ENCODE measurements at places on chromosomes 16 and 17.

DNA sequence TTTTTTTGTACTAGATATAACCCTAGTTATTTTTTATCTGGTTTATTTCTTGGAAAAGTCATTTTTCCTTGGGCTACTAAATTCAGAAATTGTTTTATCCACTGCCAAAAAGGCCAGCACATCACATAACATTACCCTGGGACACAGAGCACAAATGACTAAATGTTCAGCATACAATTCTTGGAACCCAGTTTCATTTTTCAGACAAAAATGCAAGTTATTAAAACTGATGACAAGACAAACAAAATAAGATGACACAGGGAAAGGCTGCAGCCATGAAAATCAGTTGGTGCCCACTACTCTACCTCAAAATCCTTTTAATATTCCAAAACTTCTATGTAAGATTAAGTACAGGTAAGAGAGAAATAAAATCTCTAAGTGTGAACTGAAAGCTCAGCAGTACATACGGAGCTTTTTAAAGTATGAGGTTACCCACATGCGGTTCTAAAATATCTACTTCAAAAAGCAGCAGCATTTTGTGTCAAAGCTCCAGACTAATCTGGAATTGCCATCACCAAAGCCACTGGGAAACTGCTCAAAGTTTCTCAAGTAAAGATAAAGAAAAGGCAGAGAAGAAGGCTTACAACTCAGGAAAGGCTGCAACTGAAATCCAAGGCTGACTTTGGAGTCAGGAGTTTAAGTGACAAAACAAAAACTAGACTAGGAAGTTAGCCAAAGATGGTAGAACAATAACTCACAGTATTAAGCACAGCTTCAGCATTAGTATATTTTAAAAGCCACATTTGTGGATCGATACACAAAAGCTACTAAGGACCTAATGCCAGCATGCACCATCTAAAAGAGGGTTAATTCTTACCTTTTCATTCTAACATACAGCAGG, 41.4 kb downstream of the AP1G1 start:
- DNase-seq, result no peak

- DNase-seq, result peak; percentile 97
Observed at GRCh38 chr17:80773243-80773991, 218.2 kb upstream of the CHMP6 start.

GRCh38 chr17:45430006-45430737, 2.5 kb downstream of the ARHGAP27 start:
- DNase-seq, result no peak

DNA sequence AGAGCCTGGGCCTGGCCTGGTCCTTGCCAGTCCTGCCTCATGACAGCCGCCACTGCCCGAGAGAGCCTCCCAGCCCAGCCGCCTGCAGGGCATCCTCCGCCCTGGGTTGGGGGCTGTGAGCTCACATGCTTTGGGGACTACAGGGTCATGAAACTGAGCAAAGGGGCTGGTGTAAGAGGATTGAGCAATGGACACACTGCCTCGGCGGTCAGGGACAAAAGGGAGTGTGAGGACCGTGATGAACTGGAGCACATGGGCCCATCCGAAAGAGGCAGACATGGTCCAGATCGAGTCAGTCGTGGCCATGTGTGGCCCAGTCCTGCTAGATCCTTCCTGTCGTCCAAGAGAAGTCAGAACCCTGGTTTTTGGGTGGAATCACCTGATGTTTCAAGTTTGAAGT, 52.3 kb downstream of the GSG1L start:
- DNase-seq, result no peak

GRCh38 chr16:57999971-58000705, at the start of gene ZNF319:
Gene ZNF319, minus strand, starts transcription at chr16:58000672. Its CDS starts 2,407 bp downstream, at chr16:57998265.
- no peak for DNase-seq

GRCh38 chr16:69890114-69890891, 60.8 kb upstream of the CLEC18A start:
- peak; percentile 69 for DNase-seq

GRCh38 chr17:1125788-1126145, 54.0 kb downstream of the ABR start:
- no peak for DNase-seq

DNA sequence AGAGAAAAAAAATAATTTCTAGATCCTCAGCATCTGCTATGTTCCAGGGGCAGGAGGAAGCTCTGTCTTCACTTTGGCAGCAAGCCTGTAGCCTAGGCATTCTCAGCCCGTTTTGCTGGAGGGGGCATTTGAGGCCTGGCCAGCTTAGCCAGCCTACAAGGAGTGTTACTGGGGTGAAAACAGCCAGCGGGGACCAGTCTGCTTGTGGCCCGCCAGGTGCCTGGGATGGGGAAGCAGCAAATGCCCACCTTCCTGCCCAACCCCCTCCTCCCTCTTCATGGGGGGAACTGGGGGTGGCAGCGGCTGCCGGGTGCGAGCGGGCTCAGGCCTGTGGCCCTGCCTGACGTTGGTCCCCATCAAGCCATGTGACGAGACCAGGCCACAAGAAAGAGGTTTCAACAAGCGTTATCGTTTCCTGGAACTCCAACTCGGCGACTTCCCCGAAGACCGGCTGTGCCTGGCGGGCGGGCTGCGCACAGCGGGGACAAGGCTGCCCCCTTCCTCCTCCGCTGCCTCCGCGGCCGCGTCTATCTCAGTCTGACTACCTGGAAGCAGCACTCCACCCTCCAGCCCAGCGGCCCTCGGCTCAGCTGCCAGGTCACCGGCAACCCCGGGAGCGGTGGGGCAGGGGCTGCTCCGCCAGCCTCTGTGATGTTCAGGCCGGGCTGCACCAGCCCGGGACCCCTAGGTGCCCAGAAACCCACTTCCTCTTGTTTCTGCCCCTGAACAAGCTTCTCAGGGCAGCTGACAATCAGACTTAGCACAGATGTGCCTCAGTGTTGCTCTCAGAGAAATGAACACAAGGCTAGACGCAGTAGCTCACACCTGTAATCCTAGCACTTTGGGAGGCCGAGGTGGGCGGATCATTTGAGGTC, 22.9 kb downstream of the SOCS1 start:
- DNase-seq, result peak; percentile 83

DNA sequence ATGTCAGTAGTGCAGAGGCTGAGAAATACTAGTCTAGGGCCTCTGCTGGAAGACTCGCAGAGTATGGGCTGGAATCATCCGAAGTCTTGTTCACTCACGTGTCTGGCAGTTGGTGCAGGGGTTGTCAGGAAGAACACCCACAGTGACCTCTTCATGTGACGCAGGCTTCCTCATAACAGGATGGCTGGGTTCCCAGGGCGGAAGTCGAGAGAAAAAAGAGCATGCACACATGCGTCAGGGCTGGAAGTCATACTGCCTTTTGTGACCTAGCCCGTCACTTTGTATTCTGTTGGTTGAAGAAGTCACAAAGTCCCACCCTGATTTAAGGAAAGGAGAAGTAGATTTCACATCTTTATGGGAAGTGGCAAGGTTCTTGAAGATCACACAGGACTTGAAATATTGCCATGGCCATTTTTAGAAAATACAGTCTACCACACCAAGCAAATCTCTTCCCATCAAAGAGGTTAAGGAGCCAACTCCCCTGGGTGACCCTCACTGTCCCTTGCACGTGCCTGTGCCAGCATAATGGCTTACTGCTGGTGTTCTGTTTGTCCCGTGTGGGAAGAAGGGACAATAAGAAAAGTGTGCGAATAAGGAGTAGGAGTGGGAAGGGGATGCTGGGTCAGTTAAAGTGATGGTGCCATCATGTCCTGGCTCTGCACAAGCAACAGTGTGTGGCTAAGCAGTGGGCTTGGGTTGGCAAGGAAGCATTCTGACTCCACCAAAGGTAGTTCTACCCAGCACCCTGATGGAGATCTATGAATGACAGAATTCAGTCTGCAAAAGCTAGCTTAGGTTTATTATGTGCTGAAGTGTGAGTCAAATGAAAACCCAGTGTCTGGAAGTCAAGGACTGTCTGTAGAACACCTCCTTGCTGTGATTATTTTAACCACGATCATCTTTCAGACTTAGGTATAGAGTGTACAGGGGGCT, 28.1 kb downstream of the HEATR3 start:
- DNase-seq, result no peak

DNA sequence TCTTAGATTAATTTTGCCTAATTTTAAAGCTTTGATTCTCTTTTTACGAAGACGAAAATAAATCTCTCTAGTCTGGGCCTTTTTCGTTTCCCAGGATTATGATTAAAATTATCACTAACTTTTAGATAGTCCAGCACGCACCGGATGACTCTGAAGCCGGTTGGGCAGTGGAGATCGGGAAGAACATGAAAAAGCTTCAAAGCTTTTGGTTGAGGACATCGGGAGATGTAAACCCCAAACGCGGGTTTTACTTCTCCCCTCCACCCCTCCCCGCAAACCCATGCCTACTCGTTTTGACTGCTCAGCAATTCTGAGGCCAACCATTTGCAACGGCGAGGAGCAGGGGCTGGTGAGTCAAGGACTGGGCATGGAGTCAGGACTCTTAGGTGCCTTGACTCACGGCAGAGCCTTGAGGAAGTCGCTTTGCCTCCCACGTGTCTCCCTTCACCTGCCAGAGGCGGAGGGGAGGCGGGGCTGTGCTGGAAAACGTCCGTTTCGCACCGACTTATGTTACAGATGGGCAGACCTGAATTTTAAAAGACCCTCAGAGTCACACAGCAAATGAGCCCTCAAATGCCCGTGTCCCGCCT, 989 bp upstream of the DUSP14 start:
- DNase-seq, result peak; percentile 49

DNA sequence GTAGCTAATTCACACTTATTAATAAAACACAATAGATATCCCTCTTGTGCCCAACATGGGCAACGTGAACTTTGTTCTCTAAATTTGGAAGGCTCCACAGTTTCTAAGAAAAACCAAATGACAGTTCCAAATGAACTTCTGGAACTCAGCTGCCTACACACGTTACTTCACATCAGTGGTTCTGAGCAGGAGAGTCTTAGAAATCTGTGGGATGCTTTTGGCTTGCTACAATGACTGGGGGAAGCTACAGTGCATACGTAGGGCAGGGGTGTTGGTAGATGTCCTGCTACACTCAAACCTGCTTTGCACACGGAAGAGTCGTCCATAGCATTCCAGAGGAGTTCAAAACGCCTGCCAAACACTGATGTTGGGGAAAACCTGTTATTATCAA, 8.0 kb downstream of the TXNDC11 start:
- DNase-seq, result no peak

GRCh38 chr16:71350821-71351557, 7.5 kb upstream of the CALB2 start:
- no peak for DNase-seq

DNA sequence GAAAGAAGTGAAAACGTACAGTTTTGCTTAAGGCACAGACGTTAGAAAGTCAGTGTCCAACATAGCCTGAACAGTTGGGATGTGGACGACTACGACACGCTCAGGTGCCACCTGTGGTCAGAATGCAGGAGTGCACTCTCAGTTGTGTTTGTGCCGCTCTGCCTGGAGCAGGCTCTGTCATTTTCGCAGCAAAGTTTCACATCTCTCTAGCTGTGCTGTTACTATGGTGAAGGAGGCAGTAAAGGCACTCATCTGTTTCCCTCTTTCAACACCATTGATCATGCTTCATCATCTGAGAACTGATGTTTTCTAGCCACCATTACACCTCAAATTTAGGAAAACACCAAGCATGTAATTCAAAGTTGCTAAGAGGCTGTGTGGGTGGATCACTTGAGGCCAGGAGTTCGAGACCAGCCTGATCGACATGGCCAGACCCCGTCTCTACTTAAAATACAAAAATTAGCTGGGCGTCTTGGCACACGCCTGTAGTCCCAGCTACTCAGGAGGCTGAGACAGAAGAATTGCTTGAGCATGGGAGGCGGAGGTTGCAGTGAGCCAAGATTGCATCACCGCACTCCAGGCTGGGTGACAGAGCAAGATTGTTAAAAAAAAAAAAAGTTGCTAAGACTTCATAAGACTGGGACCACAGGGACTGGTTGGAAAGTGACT, 44.9 kb upstream of the DNAJA2 start:
- DNase-seq, result no peak

DNA sequence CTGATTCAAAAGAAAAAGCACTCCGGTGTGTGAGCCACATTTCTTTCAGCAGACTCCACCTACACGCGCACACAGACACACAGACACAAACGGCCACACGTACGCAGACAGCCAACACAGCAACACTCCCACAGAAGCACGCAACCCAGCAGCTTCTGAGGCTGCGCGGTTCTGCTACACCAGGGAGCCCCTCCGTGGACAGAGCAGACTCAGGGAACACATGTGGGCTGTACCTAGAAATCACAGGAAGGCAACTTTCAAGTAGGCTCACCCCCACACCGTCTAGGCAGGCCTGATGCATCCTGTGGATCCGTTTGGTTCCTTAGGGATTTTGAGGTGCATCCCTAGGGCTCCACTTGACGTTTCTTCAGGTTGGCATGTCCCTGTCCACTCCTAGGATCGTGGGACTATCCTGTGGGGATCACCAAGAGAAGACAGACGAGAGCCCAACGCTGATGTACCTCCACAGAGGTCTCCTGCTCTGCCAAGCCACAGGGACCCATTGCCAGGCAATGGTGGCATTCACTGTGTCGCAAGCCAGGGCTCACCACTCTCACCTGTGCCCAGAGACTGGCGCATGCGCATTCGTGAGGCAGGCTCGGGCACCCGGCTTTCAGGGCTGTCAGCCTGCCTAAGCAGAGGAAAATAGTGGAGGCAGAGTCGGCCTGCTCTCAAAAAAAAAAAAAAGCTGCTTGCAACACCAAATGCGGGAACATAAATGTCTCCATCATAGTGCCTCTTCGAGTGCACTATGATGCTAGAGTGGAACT, 2333.3 kb downstream of the TP53TG3F start:
- DNase-seq, result no peak

GRCh38 chr17:73801455-73802100, 157.3 kb upstream of the SDK2 start:
- peak; percentile 61 for DNase-seq

DNA sequence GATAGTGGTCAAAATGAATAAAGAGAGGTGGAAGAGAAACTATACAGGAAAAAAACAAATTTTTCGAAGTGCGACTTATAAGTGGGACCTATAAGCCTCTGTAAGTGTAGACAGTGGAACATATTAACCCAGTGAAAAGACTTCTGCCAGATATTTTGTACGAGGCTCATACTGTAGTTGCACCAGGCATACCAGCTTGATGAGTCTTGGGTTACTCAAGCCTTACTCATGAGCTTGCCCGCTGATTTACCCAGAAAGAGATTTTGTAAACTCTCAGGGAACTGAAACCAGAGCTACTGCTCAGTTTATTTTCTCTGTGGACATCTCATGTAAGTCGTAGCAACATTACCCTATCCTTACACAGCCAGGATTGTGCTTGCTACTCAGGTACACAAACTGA, 708.0 kb upstream of the SOX9 start:
- no peak for DNase-seq

DNA sequence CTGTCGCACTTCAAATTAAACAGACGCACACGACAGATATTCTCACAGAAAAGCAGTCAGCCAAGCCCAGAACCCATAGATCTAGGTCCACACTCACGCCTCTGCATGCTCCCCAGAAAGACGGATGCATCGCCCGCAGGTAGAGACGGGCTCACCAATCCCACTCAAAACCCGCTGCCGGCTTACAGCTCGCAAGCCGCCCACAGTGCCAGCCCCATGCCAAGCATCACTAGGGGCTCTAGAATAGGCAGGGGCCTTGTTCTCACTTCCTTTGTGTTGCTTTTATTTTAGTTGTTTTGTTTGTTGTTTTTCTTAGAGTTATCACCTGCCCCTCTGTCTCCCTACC, 336 bp upstream of the BMERB1 start:
- no peak for DNase-seq

GRCh38 chr16:2950773-2951172, 13.3 kb upstream of the KREMEN2 start:
- no peak for DNase-seq

Measured in posterior cingulate gyrus (tissue), 11 donors.